KG1 (cell line): ENCODE measurements at places on chromosomes 2 and 18.

DNA sequence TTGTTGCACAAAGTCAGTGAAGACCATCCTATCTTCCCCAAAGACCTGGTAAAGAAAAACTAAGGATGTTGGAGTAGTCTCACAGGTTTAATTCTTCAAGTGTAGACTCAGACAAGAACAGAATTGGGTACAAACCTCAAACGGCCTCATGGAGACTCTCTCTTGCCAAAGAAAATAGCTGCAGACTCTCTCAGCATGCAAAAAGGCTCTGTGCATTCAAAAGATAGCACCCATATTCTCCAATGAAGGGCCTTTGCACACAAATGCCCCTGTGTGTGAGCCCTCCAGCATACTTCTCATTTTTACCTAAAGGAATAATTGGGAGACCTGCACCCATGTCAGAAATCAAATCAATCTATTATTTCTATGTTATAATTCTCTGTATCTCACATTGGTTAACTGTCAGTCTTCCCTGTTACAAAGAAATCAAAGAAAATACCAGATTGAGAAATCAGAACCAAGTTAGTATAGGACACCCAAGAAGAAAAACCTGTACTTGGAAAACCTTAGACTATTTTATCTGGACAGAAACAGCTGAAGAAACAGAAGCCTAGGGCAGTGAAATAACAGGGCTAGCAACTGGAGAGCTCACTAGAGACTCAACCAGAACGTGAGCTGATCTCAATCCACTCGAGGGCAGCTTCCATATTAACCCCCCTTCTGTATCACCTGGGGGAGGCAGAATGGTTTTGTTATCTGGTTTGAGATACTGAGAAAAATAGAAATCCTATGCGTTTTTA lies 134.7 kb upstream of the DNAJC10 start:
- no peak for DNase-seq

- no peak for DNase-seq
Measured at GRCh38 chr2:37459095-37459981, 114.9 kb downstream of the QPCT start.

GRCh38 chr2:70674636-70675430 lies 93.2 kb downstream of the ADD2 start:
- no peak for DNase-seq

- DNase-seq, result no peak
Measured at GRCh38 chr2:2057125-2057721, 273.9 kb downstream of the MYT1L start.

- DNase-seq, result no peak
Measured at GRCh38 chr2:164141271-164141670, 405.5 kb upstream of the FIGN start.

- DNase-seq, result no peak
Measured at GRCh38 chr2:197813093-197813787, 8.8 kb downstream of the PLCL1 start.
